Heart left ventricle (tissue), 16 donors: ENCODE measurements at places on chromosomes 6 and 20. TPM values are rescaled to one million over a fixed set of nuclear protein-coding genes. Genes with fewer than 3 reads are reported as not detected.

C4A gene
- total RNA-seq: 63.6 TPM

FIG4 gene
- 16.1 TPM for total RNA-seq

SHLD1 gene
- 2.8 TPM for total RNA-seq

SYCP2L gene
- not detected for total RNA-seq

HSPA1L gene
- total RNA-seq: 2.8 TPM

OR12D3 gene
- not detected for total RNA-seq

SSTR4 gene
- total RNA-seq: not detected
